Motor neuron (in vitro differentiated cells): ENCODE measurements at places on chromosomes 3 and 15. TPM values are rescaled to one million over a fixed set of nuclear protein-coding genes. Genes with fewer than 3 reads are reported as not detected.

- no peak for ATAC-seq
These were observed 198.4 kb upstream of the UBE2E1 start for GRCh38 chr3:23607184-23607847.

DNA sequence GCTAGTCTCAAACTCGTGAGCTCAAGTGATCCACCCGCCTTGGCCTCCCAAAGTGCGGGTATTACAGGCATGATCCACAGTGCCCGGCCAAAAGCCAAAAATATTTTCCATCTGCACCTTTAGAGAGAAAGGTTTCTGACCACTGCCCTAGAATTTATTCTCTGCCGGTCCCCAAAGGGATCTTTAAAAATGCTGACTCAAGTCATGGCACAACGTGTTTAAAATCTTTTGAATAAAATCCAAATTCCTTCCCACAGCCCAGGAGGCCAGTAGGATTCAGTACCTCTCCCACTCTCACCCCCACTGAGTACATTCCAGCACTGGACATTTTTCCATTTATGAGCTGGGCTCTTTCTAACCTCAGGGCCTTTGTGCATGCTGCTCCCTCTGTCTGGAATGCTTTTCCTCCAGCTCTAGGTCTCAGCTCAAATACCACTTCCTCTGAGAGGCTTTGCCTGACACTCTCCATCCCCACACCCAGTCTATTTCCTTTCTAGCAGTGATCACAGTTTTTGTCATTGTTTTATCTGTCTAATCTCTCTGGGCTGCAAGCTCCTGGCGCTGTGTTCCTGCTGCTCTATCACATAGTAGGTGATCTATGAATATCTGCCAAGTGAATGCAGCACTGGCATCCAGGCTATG, 502.9 kb downstream of the SHQ1 start:
- no peak for ATAC-seq

DNA sequence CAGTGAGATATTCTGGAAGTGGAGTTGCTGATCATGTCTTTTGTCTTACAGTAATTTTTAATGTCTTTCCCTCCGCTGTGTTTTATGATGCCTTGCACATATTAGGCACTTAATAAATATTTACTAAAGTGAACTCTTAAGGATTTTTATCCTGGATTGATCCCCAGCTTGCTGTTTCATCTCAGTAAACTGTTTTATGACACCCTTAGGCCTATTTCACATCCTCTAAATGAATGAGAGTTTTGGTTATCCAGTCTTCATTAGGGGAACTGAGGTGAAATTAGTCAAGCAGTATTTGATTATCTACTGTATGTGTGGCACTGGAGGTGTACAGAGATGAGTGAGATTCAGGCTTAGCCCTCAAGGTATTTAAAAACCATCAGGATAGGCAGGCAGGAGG, 19.8 kb downstream of the CHCHD6 start:
- no peak for ATAC-seq

- no peak for ATAC-seq
These were observed 18.0 kb downstream of the UBE2E2 start for GRCh38 chr3:23221136-23221535.

The PLAAT1 gene
- total RNA-seq: 5.4 and 6.4 TPM in 2 replicates

The ZKSCAN7 gene
- 15.7 and 15.8 TPM in 2 replicates for total RNA-seq

The POPDC2 gene
- total RNA-seq: 1.5 TPM in 1 of 2 replicates, not detected in the other

The CDHR4 gene
- 0.24 and 0.57 TPM in 2 replicates for total RNA-seq

The ESYT3 gene
- 1.2 and 1.8 TPM in 2 replicates for total RNA-seq
